A549 (cell line): ENCODE measurements at places on chromosomes 1 and 21.

DNA sequence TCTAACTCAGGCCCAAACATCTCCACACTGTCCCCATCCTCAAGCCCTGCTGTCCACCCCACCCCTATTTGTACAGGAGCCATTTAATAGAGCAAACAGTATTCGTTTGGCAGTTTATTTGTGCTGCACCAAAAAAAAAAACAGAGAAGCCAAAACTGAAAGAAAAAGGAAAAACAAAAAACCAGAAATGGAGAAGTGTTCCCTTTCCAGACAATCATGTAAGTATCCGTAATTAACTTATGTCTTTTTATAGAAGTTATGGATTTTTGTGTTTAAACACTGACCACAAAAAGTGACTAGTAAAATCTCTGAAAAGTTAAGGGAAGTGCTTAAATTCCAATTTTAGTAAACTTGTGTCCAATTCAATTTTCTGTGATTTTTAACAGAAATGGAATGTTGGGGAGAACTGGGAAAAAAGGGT is 40.4 kb upstream of the ZBTB18 start:
- no peak for DNase-seq

- DNase-seq, result no peak
These were observed 21.1 kb downstream of the PAX7 start for GRCh38 chr1:18651713-18652112.

GRCh38 chr21:46183910-46184624 is at the start of gene SPATC1L:
SPATC1L (minus strand) TSS chr21:46184459; CDS start chr21:46182816, 1,643 bp downstream.
- no peak for DNase-seq

GRCh38 chr1:86423873-86424272 is at the start of gene CLCA2:
CLCA2 (plus strand) TSS chr1:86424171; CDS start chr1:86424248, 77 bp downstream.
- DNase-seq, result no peak

- no peak for DNase-seq
These were observed 76.5 kb upstream of the MAP10 start for GRCh38 chr1:232728507-232729263.

DNA sequence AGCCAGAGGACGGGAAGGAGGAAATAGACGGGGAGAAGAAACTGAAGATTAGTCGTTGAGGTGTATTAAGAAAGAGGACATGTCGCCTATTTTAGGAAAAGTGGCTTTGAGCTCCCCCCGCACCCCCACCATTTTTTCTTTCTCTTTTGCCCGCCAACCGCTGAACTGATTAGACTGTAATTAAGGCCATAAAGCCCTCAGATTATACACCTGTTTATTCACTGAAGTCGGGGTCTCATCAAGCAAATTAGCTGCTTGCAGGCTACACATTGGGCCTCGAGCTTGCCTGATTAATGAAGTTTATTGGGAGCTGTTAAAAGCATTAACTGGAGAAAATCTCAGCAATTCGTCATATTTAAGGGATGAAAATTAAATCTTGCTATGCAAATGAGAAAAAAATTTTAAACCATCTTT is 119.4 kb upstream of the RRP15 start:
- DNase-seq, result no peak

DNA sequence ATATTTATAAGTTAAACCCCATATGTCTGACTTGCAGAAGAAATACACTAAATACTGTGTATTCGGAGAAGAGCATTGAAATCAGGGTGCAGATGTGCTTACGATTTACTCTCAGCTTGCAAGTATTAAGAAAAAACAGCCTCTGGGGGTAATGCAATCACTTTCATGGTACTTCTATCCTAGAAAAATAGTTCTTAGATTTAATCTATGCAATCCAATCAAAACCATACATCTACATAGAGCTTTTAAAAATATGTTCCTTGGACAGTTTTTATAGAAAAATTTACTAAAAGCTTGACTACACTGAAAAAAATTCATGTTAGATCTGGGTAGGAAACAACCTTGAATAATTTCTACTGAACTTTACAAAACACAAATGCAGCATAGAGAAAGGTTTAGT is 890.3 kb upstream of the ADGRL2 start:
- no peak for DNase-seq

GRCh38 chr1:208279826-208280588 is 35.8 kb upstream of the PLXNA2 start:
- no peak for DNase-seq
